ENCODE measurements at places on chromosomes 11 and 22.

DNA sequence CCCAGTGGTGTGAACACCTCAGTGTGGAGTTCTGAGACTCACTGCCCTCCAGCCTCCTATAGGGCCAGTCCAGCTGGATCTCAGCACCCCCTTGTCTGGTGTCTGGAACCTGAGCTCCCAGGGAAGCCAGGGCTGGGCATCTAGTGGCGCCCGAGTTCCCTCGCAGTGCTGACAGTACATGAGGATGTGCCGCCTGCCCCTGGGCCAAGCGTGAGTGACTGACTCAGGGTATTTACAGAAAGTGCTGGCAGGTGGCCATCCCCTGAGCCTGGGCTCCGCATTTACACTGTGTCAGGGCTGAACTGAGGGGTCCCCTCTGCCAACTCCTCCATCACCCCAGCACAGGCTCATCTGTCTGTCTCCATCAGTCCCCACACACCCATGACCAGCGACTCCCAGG is 185.3 kb downstream of the BRD1 start:
- DNase-seq = no peak

- DNase-seq = no peak
These were observed 33.3 kb downstream of the AMPD3 start for GRCh38 chr11:10488121-10488933.

DNA sequence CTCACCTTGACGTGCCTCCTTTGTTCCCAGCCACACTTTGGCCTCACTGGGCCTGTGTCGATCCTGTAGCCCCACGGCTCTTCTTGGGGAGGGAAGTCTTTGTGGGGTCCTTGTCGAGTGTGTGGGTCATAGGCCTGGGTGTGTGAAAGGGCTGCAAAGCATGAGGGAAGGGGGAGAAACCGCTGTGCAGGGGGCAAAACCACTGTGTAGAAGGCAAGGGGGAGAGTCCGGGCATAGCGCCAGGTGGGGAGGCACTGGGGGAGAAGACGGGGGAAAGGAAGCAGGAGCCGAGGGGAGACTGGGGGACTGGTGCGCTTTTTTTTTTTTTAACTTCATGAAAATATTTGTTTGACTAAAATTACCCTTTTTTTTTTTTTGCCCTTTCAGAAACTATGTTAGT is 65.1 kb upstream of the RASD2 start:
- DNase-seq = peak; percentile 64

DNA sequence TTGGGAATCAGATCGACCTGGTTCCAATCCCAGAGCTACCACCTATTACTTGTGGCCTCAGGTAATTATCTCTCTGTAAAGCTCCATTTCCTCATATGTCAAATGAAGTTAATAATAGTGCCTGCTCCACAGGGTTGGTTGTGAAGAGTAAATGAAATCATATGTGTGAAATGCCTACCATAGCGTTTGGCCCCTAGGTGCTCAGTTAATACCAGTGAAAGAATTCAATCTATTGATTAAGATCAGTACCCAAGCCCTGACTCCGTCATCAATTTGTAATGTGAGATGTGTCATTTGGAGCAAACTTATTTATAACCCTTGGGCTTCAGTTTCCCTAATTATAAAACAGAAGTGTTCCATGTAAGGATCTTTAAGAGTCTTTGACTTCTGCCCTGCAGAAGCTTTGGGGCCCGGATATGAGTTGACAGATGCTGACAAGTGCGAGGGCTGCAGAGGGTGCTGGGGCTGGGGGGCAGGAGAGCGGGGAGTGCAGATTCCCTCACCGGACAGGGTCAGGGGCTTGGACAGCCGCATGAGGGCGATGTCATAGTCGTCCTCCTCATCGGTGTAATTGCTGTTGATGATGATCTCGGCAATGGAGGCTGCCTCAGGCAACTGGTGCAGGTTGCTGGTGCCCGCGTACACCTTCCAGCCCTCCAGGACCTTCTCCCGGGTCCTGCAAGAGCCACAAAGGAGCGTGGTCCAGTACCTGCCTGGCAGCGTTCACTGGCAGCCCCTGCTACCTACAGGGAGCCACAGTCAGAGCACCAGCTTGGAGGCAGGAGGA is 20.9 kb downstream of the TMPRSS13 start:
- DNase-seq = peak; percentile 10

- no peak for DNase-seq
These were observed 102.3 kb downstream of the PRR5L start for GRCh38 chr11:36398231-36398953.

DNA sequence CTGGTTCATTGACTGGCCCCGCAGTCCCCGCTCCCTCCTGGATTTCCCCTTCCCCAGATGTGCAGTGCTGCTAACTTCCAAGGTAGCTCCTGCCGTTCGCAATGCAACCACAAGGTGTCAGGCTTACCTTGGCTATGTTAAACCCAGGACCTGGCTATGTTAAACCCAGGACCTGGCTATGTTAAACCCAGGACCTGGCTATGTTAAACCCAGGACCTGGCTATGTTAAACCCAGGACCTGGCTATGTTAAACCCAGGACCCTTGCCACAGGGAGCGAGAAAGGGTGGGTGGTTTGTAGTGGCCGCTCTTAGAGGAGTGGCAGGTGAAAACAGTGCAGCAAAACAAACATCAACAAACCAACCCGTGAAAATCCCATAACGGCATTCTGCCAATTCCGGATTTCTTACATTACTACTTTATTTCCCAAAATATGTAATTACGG is 2.9 kb upstream of the ADAMTS8 start:
- DNase-seq = peak; percentile 79

- peak; percentile 31 for DNase-seq
These were observed 230.4 kb downstream of the ST3GAL4 start for GRCh38 chr11:126585774-126586491.
